Foreskin fibroblast (primary cell): ENCODE measurements at places on chromosomes 4 and X.

DNA sequence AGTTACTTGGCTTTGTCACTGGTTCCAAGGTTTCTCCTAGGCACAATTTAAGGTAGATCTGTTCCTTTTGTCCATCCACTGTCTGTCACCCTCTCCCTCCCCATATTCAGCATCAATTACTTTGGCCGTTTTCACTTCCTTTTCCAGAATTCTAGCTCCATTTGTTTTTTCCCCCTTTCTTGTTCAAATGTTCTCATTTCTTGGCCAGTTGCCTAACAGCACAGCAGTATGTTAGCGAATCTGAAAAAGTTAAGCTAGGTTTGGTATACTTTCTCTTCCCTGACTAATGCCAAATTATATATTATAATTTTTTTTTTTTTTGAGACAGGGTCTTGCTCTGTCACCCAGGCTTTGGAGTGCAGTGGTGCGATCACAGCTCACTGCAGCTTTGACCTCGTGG lies 409.1 kb upstream of the TEX13C start:
- no peak for DNase-seq

- no peak for DNase-seq
These were observed 6.9 kb upstream of the WDR1 start for GRCh38 chr4:10123227-10124101.

DNA sequence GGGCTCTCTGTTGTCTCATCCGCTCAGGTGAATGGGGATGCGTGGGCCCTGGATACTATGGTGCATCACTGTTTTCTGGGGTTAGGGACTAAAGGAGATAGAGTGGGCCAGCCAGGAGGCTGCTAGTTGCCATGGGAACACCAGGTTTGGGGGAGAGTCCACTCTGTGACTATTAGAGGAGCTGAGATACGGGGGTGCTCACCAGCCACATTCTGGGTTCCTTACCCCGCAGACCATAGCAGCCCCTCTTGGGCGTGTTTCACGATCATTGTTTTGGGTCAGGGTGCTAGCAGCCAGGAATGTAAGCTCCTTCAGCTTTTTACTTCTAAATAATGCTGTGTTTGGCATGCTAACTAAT lies 4.6 kb downstream of the EFNB1 start:
- DNase-seq, result no peak

GRCh38 chr4:15197005-15197404 lies 194.7 kb downstream of the CPEB2 start:
- no peak for DNase-seq

- no peak for DNase-seq
These were observed 11.9 kb downstream of the ENPEP start for GRCh38 chr4:110487873-110488272.

- DNase-seq, result no peak
These were observed 90.0 kb upstream of the PPP2R3B start for GRCh38 chrX:476724-477075.

DNA sequence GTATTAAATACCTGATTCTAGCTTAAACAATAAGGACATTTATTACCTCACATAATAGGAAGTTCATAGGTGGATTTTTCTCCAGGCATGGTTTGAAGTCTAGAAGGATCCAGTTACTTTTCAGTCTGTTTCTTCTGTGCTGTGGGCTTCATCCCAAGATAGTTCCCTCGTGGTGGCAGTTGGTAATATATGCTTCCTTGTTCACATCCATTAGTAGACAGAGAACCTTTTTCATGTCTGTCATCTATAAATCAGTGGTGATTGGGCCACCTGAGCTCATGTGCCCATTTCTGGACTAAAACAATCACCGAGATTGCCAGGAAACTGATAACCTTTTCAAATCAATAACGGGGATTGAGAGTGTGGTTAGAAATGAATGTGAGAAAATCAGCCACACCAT lies 97.7 kb downstream of the KDM6A start:
- DNase-seq, result no peak
